Prostate gland (tissue), 2 donors: ENCODE measurements at places on chromosomes 16 and 17. TPM values are rescaled to one million over a fixed set of nuclear protein-coding genes. Genes with fewer than 3 reads are reported as not detected.
A peak's percentile ranks its signal among the peaks of the same experiment; 100 is the strongest.

DNA sequence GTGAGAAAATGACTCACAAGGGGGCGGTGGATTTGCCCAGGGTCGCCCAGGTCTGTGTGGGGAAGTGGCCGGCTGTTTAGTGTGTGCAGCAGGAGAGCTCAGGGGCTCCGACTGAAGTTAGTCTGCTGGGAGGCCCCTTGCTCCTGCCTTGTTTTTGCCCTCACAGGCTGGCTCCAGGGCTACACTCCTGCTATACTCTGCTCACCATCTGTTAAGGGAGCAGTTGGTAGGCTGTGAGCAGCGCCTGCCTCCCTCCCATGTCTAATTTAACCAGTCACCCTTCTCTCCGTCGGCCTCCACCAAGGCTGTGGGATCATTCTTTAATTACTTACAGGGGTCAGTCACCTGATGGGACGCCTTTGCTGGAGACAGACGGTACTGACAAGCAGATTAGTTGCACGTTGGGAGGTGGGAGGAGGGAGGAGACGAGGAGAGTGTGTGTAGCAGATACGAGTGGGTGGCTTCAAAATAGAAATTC lies 35.5 kb downstream of the KSR1 start:
- DNase-seq = no peak

DNA sequence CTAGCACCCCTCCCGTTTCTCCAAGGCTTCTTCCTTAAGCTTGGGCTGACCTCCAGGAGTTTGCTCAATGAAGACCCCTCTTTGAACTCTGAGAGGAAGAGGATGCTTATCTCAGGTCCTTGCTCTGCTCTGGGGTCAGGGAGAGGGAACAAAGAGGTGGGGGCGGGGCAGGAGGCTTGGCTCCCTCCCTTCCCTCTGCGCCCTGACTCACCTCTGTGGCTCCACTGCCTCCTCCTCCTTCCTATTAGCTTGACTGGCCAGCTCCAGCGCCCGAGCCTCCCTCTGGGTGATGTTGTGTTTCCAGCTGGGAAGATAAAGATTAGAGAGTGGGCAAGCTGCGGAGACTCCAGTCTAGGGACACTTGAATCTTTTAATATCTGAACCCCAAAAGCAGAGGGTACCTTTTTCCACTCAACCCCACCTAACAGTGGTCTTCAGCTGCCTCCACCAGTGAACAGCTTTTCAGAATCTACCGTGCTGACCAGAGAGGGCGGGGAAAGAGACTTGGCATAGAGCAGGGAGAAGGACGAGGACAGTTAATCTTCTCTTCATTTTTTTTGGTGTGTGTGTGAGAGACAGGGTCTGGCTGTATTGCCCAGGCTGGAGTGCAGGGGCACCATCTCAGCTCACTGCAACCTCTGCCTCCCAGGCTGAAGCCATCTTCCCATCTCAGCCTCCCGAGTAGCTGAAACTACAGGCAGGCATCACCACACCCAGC lies 6.7 kb downstream of the GIP start:
- no peak for DNase-seq

- no peak for DNase-seq
Measured at GRCh38 chr17:4574448-4575045, 9.8 kb upstream of the SMTNL2 start.

DNA sequence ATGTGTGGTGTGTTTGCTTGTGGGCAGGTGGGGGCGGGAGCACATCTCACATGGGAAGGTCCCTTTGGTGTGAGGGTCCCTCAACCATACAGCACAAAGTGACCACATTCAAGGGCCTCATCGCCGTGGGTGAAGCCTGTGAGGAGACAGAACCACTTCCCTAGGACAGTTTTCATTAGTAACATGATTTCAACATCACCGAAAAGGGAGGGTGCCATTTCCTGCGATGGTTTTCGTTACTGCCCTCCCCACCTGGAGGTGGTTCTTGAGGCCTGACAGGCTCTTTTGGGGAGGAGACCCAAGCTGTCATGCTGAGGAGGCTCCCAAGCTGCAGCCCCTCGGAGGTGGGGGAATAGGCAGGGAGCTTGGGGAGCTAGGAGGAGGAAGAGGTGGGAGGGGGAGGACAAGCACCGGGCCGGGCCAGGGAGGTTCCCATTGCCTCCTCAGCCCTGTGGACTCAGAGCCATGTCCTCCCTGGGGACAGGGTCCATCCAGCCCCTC lies 9.5 kb downstream of the CD300LB start:
- no peak for DNase-seq

GRCh38 chr17:77141846-77142449 lies 1.2 kb downstream of the SEC14L1 start:
- no peak for DNase-seq

- peak; percentile 88 for DNase-seq
Measured at GRCh38 chr16:10519929-10520868, 60.2 kb downstream of the EMP2 start.

- DNase-seq = no peak
Measured at GRCh38 chr16:85327731-85328675, 215.7 kb upstream of the CIBAR2 start.

DNA sequence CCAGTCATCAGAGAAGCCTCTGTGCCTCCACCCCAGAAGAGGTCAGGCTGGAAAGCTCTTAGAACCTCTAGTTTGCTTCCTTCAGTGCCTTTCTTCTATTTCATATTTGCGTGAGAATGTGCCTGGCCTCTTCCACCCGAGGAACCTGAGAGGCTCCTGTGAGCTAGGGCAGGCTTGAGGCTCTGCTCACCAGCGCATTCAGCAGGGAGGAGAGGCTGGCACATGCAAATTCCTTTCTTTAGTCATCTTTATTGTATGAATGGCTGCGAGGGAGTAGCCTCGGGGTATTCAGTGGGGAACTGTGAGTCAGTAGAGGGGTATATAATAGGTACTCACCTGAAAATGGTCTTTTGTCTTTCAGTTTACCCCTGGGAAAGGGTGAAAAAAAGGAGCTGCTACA lies 268.3 kb downstream of the ABCC12 start:
- no peak for DNase-seq

GRCh38 chr16:88477631-88478519 lies 24.8 kb downstream of the ZFPM1 start:
- DNase-seq = no peak

GRCh38 chr16:1323296-1324239 lies 9.9 kb upstream of the BAIAP3 start:
- peak; percentile 35 for DNase-seq

The THRA gene
- 79.8 TPM for total RNA-seq

The SPNS2 gene
- total RNA-seq = 14.0 TPM

The WFIKKN2 gene
- 2.4 TPM for total RNA-seq

The FBXO39 gene
- total RNA-seq = 2.5 TPM
